ENCODE measurements at places on chromosomes 2 and 18.

GRCh38 chr2:235011929-235012631 is 60.3 kb downstream of the SH3BP4 start:
- no peak for DNase-seq

DNA sequence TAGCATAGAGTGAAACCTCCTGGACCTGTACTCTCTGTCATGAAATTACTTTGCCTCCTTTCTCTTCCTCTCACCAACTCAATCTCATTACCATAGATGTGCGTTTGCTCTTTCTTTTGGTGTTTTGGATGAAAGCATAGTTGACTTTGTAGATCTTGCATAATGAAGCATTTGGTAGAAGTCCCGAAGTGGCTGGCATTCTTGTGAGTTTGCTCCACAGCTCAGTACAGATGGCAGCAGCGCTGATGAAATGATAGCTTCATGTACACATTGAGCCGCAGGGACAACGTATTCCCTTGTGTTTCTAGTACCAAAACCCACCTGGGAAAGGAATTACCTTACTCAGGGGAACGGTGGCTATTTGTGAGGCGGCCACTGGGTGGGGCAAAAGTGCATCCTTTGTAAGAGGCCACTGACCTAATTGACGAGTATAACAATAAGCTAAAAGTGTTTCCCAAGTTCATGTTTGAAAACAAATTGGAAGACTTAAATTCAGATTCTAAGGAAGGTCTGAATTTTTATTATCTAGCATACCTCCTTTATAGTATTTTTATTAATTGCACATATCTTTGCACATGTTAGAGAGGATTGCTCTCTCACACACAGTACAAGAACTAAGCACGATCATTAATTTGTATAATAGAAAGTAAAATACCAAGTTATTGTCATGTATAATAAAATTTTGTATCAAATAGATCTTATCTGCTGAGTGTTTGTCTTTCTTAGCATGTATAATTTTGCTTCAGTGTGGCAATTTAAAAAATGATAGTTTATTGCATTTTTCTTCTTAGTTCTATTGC is 25.4 kb upstream of the CDH7 start:
- DNase-seq, result no peak

GRCh38 chr2:144330951-144331673 is 188.8 kb downstream of the ZEB2 start:
- no peak for DNase-seq

GRCh38 chr18:27627927-27628326 is 442.8 kb upstream of the CHST9 start:
- no peak for DNase-seq

- no peak for DNase-seq
Observed at GRCh38 chr2:183163821-183164649, 39.8 kb downstream of the NUP35 start.

Measured in stimulated activated CD8-positive, alpha-beta memory T cell treated with anti-CD3 and anti-CD28 coated beads, Interleukin-4, amount 100 ng/mL, for 1 hour (primary cell).